ENCODE measurements at places on chromosomes 12 and 14.

DNA sequence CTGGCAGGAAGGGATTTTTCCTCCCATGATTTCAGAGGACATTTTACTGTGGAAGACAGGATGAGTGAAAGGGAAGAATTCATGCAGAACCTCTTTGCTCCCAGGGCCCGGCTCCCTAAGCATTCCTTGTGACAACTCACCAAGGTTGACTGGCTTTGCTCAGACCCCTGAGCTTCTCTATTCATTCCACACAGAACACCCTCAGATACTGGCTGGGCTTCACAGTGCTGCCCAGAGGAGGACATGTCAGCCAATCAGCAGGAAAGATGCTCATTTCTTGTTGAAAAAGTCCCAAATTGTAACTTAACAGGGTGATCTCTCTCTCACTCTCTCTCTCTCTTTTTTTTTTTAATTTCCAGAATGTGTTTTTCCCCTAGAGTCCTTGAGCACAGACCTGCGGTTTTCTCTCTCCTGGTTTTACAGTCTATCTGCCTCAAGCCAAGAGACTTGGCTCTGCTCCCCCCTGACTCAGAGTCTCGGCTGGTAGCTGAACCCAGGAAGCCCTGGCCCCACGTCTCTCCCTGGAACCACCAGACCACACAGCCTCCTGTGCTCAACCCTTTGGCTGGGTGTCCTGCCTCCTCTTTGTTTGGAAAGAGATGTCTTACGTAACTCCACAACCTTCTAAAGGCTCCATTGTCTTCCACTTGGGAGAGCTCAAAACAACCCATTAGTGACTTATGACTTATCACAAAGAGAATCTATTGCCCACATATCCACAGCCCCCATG, 43.9 kb downstream of the SSPN start:
- peak; percentile 87 for DNase-seq

GRCh38 chr12:96442906-96443305, 42.7 kb upstream of the CDK17 start:
- no peak for DNase-seq

- no peak for DNase-seq
Measured at GRCh38 chr12:81381951-81382350, 304.1 kb downstream of the ACSS3 start.

GRCh38 chr14:90676912-90677311, 139.3 kb downstream of the TTC7B start:
- DNase-seq = no peak

DNA sequence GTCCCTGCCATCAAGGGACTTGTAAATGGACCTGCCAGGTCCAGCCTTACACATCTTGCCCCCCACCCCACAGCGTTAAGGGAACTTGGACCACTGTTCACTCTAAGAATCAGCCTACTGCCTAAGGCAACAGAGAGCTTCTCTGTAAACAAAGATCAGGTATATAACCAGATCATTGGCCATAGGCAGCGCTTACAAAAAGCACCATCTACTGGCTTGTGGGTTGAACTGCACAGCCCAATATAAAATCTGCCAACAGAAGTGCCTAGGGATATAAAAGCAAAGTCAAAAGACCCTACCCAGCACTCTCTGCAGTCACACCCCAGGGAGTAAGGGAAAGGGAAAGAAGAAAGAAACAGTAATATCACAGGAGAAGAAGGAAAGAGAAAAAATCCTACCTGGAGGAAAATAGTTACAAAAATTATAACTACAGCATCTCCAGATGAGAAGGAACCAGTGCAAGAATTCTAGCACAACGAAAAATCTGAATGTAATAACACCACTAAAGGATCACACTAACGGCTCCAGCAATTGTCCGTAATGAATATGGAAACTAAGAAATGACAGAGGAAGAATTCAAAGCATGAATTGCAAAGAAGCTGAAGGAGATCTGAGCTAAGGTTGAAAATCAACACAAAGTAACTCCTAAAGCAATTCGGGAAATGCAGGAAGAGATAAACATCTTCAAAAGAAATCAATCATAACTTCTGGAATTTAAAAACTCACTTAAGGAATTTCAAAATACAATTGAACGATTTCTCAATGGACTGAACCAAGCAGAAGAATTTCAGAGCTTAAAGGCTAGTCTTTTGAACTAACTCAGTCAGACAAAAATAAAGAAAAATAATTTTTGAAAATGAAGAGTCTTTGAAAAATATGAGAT, 95.2 kb upstream of the PCED1B start:
- peak; percentile 63 for DNase-seq

GRCh38 chr12:15423629-15424028, 101.3 kb downstream of the PTPRO start:
- no peak for DNase-seq

- DNase-seq = no peak
Measured at GRCh38 chr12:473863-474577, 14.3 kb downstream of the B4GALNT3 start.

DNA sequence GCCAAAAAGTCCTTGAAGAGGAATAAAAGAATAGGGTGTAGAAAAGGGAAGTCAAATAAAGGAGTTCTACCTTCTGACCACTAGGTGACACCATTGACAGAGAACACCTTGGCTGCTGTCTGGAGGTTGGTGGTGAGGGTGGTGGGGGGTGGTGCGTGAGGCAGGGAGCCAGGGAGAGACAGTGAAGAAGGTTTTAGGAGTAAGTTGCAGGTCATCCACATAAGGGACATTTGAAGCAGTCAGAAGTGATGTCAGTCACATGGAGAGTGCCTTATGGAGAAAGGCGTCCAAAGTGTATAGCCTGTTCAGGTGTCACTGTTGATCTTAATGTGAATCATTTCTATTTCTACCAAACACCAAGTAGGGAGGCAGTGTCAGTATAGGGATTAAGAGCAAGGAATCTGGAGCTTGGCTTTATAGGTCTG, 279.3 kb upstream of the DDHD1 start:
- DNase-seq = peak; percentile 6

- DNase-seq = no peak
Measured at GRCh38 chr14:101017806-101018560, 114.5 kb upstream of the RTL1 start.

DNA sequence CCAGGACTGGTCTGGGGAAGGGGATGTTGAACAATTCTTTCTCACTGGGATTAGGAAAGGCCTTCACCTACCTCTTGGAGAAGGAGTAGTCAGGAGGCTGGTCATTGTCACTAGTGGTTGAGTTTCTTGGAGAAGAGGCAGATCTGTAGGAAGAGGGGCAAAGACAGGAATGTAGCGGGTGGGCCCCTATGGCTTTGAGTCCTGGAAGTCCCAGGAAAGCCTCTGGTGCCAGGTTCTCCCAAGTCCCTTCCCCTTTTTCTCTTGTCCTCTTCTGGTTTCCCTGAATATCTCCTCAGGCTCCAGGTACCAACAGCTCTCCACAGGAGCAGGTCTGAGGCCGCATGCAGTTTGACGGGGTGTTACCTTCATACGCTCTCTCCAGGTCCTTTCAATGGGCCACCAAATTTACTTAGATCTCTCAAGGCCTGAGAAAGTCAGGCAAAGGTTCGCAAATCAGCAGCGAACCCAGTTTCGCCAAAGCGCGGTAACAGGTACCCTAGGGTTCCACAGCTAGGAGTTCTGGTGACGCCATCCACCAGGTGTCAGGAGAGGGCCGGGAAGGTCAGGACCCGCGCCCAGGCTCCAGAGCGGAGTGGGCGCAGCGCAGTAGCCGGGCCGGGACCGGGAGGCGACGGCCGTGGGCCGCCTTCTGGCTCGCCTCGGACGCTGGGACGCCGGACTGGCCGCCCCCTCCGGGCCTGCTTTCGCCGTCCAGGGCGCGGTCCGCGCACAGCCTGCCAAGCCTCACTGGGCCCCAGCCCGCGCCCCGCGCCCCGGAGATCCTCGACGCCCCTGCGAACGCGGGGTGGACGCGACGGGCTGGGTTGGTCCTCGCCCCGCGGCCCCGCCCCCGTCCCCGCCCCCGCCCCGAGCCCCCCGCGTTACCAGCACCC, 795 bp downstream of the SMAGP start:
- no peak for DNase-seq

Data from brain microvascular endothelial cell (primary cell).